M059J (cell line): ENCODE measurements at places on chromosomes 5 and 9.

- peak; percentile 52 for DNase-seq
Observed at GRCh38 chr5:139543423-139543991, 17.6 kb upstream of the UBE2D2 start.

DNA sequence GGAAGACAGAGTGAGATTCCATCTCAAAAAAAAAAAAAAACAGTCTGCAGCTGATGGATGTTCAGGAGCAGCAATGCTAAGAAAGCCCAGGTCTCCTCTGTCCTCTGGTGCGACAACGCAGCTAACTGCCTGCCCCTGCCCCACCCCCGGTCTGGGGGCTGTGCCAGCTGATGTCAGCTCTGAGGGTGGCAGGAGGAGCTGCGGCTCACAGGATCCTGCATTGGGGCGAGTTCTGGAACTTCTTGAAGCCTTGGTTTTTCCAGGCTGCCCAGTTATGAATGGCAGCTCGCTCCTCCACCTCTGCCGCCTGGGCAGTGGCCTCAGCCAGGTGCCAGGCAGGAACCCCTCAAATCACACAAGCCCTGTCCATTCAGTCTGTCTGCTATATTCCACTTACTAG, 113.5 kb downstream of the ROR2 start:
- no peak for DNase-seq

- DNase-seq: peak; percentile 34
Observed at GRCh38 chr5:78734094-78734845, 85.7 kb upstream of the LHFPL2 start.

DNA sequence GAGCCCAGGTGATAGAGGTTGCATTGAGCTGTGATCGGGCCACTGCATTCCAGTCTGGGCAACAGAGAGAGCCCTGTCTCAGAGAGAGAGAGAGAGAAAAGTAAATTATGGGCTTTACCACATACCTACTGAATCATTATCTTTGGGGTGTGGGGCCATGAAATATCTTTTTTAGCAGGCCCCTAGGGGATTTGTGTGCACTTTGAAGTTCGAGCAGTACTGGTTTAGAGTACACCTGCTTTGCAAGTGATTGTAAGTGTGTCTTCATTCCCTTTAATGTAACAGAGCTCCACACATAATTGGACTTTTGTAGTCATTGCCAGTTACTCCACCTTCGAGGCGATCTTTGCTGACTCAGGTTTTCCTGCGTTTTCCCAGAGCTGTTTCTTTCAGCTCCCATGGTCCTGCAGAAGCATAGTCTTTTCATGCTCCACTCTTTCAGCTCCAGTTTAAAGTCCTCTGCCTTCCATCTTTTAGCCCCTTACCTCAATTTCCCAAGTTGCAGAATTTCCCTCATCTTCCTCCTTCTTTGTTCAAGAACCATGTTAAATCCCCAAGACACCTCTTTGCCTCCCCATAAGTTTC, 24.0 kb upstream of the FRMPD1 start:
- no peak for DNase-seq

- peak; percentile 30 for DNase-seq
Observed at GRCh38 chr5:91150234-91150633, 232.9 kb downstream of the ARRDC3 start.

GRCh38 chr5:131810510-131811249, 13.9 kb upstream of the FNIP1 start:
- DNase-seq: peak; percentile 30

DNA sequence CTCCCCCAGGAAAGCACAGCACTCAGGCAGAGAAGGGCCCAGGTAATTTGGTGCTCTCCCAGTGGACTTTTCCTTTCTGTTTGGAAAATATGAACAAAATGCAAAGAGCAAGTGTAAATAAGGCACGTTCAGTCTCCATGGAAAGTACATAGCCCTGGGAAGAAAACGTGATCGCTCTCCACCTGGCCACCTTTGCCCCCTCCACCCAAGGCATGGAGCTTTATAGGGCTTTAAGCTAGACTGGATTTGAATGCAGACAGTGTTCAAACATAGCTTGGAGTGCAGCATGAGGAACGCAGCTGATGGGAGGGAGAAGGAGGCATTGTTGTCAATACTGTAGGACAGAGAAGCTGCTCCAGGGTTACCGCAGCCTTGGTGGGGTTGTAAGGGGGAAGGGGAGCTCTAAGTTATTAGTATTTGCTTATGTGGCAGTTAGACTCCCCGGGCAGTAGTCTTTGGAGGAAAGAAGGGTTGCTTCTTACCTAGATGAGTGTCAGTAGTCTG, 500.2 kb downstream of the SPOCK1 start:
- DNase-seq: no peak

- DNase-seq: peak; percentile 88
Observed at GRCh38 chr9:16032799-16033198, 480.0 kb downstream of the CCDC171 start.

GRCh38 chr9:98187926-98188325, 4.5 kb downstream of the CORO2A start:
- DNase-seq: peak; percentile 14

DNA sequence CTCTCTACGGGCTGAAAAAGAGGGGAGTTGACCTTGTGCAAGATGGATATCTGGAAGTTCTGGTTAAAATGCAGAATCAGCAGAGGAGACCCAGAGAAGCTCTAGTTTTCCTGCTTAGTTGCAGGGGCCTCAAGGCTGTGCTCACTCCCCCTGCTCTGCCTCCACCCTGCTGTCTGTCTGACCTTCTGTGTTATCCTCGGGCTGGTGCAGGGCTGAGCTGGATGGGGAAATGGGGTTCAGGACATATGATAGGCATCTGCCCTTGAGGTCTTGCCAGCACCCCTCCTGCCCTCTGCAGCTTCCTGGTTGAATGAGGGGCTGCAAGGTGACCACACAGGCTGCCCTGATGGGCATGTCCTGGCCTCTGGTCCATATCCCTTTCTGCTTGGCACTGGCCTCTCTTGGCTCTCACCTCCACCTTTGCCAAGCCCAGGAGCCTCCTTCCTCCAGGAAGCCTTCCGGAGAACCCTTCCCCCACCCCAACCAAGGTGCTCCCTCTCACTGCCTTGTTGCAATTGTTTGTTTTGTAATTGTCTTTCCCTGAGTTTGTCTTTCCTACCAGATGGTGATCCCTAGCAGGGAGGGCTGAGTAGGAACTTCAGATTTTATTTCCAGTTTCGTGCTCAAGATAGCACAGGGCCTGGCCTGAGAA, 1.3 kb downstream of the TMEM268 start:
- DNase-seq: no peak

DNA sequence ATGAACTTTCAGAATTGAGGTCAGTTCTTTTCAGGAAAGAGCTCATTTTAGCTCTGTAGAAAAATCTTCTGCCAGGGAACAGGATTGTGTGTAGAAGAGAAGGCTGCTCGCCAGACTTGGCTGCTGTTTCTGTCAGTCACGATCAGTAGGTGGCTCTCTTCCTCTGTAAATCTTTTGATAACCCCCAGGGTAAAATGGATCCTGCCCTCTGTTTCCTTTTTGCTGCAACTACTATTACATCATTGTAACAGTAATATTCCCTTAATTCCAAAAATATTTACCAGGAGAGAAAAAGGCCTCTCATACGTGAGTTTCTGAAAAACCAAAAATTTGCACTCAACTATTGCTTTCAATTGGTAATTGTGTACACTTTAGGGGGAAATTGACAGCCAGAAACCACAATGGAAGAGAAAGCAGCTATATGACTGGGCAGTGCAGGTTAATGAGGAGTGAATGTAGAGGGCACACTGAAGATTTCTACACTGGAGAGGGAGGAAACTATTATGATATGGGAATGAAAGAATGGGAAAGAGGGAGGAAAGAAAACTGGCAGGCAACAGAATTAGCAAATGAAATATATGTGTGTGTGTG, 12.3 kb downstream of the IFNA21 start:
- peak; percentile 60 for DNase-seq

DNA sequence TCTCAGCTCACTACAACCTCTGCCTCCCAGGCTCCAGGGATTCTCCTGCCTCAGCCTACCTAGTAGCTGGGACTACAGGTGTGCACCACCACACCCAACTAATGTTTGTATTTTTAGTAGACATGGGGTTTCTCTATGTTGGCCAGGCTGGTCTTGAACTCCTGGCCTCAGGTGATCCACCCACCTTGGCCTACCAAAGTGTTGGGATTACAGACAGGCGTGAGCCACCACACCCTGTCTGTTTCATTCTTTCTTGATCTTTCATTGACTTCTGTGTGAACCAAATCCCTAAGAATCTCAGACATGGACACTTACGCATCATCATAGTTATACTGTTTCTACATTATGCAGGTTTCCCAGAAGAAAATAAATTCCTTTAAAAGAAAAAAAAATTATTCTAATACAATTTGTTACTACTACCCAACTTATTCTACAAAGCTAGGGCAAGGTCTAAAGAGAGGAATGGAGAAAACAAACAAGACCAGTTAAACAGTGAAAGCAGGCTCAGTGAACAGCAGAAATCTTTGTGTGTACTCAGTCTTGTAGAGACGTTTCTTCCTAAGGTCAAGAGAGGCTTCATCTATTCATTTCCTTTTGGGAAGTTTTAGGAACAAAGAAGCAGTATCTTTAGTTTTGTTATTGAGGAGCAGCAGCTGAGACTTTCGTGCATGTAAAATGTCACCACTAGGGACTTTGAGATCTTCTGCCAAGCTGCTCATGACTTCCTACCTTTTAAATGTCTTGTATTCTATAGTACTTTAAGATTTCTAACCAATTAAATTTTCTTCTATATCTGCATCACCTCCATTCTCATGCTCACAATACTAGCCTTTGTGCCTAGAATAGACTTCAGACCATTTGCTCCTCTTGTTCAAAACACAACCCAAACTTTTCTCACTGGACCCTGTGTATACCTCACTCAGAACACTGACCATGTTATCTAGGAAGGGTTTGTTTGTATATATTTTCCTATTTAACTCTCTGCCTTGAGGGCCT, 5.6 kb upstream of the HMGCR start:
- no peak for DNase-seq

DNA sequence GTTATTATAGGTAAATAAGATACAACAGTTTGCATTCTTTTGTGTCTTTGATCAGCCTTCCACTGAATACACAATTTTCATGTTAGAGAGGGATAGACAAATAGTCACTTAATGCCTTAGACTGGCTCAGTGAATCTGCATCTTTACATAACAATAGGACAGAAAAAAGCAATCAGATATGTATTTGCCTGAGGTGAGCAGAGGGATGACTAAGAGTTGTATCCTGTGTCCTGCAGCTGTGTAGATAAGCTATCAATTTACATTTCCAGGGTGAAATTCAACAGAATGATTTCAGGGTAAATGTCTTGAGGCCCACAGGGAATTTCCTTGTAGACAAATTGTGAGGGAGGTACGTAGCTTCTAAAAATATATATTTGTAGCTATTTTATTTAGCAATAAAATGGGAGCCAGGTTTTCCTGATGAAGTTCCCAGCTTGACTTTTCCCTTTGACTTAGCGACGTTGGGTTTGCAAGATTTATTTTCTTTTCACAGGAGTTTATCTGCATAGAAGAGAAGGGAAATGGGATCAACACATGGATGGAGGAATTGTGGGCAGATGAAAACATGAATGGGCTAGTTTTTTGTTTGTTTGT, 586.1 kb upstream of the CDH6 start:
- no peak for DNase-seq

DNA sequence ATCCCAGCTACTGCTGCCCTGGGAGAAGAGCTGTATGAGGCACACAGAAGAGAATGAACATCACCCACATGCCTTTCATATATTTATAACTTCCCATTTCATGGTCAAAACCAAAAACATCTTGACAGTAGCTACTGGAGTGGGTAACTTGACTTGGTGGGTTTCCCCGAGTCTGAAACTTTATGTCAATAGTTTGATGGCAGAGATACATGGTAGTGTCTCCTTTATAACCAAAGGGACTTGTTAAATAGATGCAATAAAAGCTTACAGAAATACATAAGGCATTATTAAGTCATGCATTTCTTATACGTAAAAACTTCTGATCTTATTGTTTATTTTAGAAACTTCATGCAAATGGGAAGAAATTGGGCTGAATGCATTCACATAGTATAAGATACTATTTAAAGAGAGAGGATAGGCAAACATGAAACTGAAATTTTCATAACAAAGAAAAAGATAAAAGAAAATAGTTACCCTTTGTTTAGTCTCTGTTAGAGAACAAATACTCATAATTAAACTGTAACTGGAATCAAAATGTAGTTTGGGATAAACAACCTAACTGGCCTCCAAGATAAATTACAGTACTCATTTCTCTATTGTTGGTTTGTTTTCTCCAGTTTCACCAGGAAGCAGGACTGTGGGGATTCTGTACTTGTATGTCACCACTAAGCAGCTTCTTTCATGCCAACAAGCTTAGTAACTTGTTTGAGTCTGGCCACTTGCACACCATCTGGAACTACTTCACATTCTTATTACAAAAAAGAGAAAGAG, 459.3 kb upstream of the MEF2C start:
- DNase-seq: peak; percentile 47

DNA sequence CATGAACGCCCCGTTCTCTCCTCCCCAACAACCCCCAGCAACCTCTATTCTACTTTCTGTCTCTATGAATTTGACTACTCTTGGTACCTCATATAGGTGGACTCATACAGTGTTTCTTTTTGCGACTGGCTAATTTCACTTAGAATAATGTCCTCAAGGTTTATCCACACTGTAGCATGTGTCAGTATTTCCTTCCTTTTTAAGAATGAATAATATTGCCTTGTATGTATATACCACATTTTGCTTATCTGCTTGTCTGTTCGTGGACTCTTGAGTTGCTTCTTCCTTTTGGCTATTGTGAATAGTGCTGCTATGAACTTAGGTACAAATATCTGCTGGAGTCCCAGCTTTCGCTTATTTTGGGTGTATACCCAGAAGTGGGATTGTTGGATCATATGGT, 42.7 kb downstream of the IQGAP2 start:
- DNase-seq: no peak

GRCh38 chr9:137836831-137837241, 40.7 kb upstream of the CACNA1B start:
- no peak for DNase-seq

- DNase-seq: no peak
Observed at GRCh38 chr9:90906316-90907055, 104.9 kb downstream of the SYK start.

DNA sequence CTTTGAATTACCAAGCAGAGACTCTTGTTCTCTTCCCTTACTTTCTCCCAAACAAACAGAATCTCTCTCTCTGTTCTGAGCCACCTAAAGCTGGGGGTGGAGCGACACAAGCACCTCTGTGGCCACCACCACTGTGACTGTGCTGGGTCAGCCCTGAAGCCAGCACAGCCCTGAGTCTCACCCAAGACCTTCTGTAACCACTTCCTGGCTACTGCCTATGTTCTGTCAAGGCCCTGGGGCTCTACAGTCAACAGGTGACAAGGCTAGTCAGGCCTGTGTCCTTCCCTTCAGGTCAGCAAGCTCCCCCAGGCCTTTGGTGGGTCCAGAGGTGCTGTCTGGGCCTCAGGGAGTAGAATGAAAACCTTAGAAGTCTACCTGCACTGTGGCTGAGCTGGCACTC, 26.1 kb upstream of the SLC28A3 start:
- DNase-seq: peak; percentile 40

DNA sequence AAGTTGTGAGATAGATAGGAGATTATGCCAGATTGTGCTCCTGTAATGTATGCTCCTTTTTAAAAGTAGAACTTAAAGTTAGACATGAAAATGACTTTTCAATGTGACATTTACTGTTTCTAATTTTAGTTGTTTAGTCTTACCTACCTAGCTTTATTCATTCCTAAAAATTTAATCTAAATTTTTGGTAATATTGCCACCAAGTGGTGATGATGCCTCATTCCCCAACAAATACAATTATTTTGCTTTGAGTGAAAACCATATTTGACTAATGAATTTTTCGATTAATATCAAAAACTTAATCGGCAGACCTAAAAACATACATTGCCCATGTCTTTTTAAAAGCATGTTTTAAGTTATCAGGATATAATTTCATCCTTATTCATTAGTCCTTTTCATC, 25.6 kb downstream of the PPWD1 start:
- DNase-seq: no peak

GRCh38 chr5:17282283-17283120, 65.1 kb downstream of the BASP1 start:
- no peak for DNase-seq

GRCh38 chr9:99677281-99677680, 144.4 kb upstream of the NR4A3 start:
- DNase-seq: peak; percentile 14
